ENCODE measurements at places on chromosomes 6 and 20.

GRCh38 chr20:1381753-1382591 lies 10.9 kb downstream of the FKBP1A start:
- DNase-seq = no peak

DNA sequence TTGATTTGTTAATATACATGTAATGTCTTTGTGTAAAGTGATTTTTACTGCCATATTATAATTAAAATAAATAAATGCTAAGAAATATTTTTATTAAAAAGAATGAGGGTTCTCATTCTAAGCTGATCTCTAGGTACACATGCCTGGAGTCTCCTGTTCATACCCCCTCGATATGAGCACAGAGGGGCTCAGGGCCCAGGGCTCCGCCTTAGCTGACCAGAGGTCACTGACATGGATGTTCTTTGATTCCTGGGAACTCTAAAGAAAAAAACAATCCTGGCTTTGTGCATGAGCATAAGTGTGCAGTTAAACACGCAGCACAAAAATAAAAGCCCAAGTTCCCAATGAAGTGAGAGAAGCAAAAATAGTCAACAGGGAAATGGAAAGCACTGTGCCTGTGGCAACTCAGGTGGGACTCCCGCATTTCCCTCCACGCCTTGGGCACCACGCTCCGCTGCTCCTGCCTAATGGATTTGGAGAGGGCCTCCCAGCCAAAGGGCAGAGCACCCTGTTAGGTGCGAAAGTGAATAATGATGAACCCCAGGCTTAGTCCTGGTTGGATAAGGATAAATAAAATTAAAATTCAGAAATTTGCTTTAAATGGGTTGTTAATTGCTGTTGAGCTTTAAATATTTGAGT lies 33.3 kb upstream of the QKI start:
- no peak for DNase-seq

DNA sequence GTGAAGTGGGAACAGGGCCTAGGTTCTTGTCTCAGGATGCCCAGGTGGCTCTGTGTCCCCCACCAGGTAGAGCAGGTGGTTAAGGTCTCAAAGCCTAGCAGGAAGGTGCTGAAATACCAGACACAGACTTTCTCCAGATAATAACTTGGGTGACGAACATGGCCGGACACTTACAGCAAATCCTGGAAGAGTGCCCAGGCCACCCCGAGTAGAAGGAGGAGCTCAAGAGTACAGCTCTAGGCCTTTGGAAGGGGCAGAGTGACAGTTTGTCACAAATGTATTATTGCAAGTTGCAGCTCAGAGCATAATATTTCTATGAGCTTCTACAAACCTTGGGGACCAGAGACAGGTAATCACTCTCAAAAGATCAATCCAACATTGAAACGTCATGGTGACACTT lies 251.6 kb upstream of the SOX4 start:
- no peak for DNase-seq

GRCh38 chr6:165308926-165309731 lies at the start of gene C6orf118:
Gene C6orf118 (minus strand): TSS chr6:165309605. CDS start chr6:165309586, 19 bp downstream.
- DNase-seq = peak; percentile 65

- DNase-seq = no peak
Measured at GRCh38 chr6:42970871-42971612, 7.9 kb downstream of the PEX6 start.

GRCh38 chr20:44942264-44942973 lies 17.8 kb downstream of the TOMM34 start:
- DNase-seq = no peak

- no peak for DNase-seq
Measured at GRCh38 chr6:41502917-41503671, 43.1 kb upstream of the FOXP4 start.

DNA sequence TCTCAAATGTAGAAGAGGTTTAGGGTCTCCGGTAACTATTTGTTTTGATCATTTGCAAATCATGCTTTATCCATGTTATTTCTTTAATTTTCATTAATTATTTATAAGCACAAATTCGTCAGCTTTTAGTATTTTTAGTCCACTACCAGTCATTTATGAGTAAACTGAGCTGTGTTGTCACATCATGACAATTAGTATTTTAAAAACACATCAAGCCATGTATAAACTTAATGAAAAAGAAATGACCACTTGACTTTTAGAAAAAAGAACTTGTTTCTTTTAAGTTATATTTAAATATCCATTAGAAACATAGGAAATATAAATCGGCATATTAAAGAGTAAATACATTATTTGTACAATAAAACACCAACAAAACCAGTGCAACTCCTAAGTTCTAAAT lies 2.8 kb downstream of the NKX2-4 start:
- no peak for DNase-seq

Measured in H4 (cell line).